Renal cortical epithelial cell (primary cell): ENCODE measurements at places on chromosomes 16 and 17. TPM values are rescaled to one million over a fixed set of nuclear protein-coding genes. Genes with fewer than 3 reads are reported as not detected.

- DNase-seq: no peak
These were observed at the start of gene HS3ST6 for GRCh38 chr16:1918351-1919326. TSS of gene HS3ST6 (minus strand) at chr16:1918415. CDS start at chr16:1918323, 92 bp downstream.

The USP43 gene
- total RNA-seq: 10.3 and 14.1 TPM in 2 replicates

GRCh38 chr17:57750109-57750871 lies 5.2 kb upstream of the CCDC182 start:
- no peak for DNase-seq

The AURKB gene
- total RNA-seq: 1.0 and 27.8 TPM in 2 replicates
